SK-N-SH (cell line): ENCODE measurements at places on chromosomes 16 and 17. TPM values are rescaled to one million over a fixed set of nuclear protein-coding genes. Genes with fewer than 3 reads are reported as not detected.

- no peaks in the 10 kb centered on the region for H3K27me3 ChIP-seq
- peaks cover 5% of the 10 kb centered on the region for H3K36me3 ChIP-seq
- no peak for DNase-seq
- H3K27ac ChIP-seq, result no peak overlapping the region
- no peaks in the 10 kb centered on the region; the same call in 1 of the 2 replicates for H3K4me1 ChIP-seq
- H3K4me3 ChIP-seq, result no peak overlapping the region
Measured at GRCh38 chr16:15960124-15960971, 10.9 kb downstream of the ABCC1 start.

DNA sequence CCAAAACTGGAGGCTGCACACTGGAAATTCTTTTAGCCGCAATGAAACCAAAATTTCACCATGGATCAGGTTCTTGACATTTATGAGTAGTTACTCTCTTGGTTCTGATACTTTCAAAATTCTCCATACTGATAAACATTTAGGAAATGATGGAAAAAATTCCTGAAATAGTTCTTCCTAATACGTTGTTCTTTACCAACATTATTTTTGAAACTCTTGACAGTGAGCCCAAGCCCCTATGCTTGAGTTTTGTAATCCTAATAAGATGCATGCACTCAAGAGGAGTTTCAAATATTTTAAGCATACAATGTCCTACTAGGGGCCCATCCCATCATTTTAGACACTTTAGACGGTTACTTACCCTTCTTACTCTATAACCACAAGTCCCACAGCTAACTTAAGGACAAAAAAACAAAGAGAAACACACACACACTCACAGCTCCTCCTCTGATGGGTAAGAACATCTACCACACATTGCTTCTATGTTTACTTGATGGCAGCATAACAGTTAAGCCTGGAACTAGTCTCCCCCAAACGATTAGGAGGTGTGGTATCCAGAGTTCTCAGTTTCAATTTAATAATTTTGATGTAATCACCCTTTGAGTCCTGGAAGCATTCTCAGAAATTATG, 3.7 kb downstream of the VEZF1 start:
- no peaks in the 10 kb centered on the region for H3K27me3 ChIP-seq
- peaks cover 47% of the 10 kb centered on the region for H3K36me3 ChIP-seq
- peaks cover 52% of the 10 kb centered on the region for H3K4me1 ChIP-seq
- peak overlapping the region; percentile 78 for H3K4me3 ChIP-seq
- peak overlapping the region; percentile 96; the same call in 1 of the 2 replicates for H3K27ac ChIP-seq

- no peaks in the 10 kb centered on the region for H3K27me3 ChIP-seq
- no peak overlapping the region for H3K27ac ChIP-seq
- H3K36me3 ChIP-seq, result no peaks in the 10 kb centered on the region
- no peak for DNase-seq
- H3K4me3 ChIP-seq, result no peak overlapping the region
- H3K4me1 ChIP-seq, result no peaks in the 10 kb centered on the region
Measured at GRCh38 chr17:65000798-65001197, 55.7 kb downstream of the GNA13 start.

GRCh38 chr16:24875466-24875865, 29.7 kb downstream of the SLC5A11 start:
- no peaks in the 10 kb centered on the region for H3K4me1 ChIP-seq
- no peak overlapping the region for H3K4me3 ChIP-seq
- no peak for DNase-seq

GRCh38 chr17:46009681-46010596, 10.9 kb downstream of the STH start:
- no peak overlapping the region for H3K4me3 ChIP-seq
- H3K36me3 ChIP-seq, result no peaks in the 10 kb centered on the region
- no peaks in the 10 kb centered on the region for H3K4me1 ChIP-seq
- no peaks in the 10 kb centered on the region for H3K27me3 ChIP-seq
- DNase-seq, result no peak

SLFN14 gene
- polyA plus RNA-seq, result not detected in 2 replicates
